ENCODE measurements at places on chromosomes 5 and 9.

DNA sequence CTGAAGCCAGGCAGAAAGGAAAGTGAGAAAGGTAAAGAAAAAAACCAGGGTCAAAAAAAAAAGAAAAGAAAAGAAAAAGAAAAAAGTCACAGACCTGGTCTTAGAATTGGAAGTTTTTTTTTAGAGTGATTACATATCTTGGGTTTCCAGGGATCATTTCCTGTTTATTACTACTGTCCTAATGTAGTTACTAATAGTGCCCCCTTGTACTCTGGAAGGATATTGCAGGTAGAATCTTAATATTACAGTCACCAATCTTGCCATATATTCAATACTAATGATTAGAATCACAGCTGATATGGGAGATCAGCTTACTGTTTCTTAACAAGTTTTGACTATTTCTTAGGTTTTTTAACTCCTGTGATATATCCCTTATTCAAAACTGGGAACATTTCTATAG, 543.2 kb upstream of the CDH6 start:
- DNase-seq = no peak

GRCh38 chr5:154620411-154620810, 134.8 kb upstream of the LARP1 start:
- DNase-seq = no peak

DNA sequence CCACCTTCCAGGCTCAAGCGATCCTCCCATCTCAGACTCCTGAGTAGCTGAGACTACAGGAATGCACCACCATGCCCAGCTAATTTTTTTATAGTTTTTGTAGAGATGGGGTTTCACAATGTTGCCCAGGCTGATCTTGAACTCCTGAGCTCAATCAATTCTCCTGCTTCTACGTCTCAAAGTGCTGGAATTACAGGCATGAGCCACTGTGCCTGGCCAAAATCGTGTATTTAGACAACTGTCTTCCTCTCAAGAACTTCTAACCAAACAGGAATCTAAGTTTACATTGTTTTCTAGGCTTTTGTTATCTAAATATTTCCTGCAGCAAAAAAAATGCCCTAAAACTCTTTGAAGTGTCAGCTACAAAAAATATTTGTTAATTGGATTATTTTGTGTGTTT, 78.8 kb downstream of the NLN start:
- DNase-seq = no peak

- DNase-seq = no peak
These were observed 73.3 kb downstream of the GOLPH3 start for GRCh38 chr5:32100691-32101302.

- DNase-seq = no peak
These were observed 23.5 kb downstream of the FAM114A2 start for GRCh38 chr5:154015071-154015693.

DNA sequence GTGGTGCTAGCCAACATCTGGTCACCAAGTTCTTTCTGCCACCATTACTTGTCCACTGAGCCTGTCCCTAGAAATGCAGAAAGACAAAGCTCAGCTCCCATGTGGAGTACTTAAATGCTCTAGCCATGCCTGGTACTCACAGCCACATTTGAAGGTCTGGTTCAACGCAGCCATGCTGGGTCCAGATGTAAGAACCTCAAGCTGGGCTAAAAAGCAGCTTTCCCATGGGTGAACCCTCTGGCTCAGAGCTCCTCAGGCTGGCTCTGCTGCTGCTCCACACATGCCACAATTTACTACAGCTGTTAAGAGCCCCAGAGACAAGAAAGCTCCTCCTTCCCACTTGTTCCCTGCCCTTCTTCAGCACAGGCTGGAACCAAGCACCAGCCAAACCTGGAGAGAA, 97.1 kb upstream of the LRRTM2 start:
- no peak for DNase-seq

All from natural killer cell treated with Interleukin-12 subunit alpha and Interleukin-12 subunit beta and Interleukin-15 and Interleukin-18, amount 100 ng/mL, for 72 hours (primary cell).